Stimulated activated CD4-positive, alpha-beta T cell treated with anti-CD3 and anti-CD28 coated beads, Interleukin-2, amount 100 ng/mL, for 4 hours (primary cell): ENCODE measurements at places on chromosomes 16 and 17.

DNA sequence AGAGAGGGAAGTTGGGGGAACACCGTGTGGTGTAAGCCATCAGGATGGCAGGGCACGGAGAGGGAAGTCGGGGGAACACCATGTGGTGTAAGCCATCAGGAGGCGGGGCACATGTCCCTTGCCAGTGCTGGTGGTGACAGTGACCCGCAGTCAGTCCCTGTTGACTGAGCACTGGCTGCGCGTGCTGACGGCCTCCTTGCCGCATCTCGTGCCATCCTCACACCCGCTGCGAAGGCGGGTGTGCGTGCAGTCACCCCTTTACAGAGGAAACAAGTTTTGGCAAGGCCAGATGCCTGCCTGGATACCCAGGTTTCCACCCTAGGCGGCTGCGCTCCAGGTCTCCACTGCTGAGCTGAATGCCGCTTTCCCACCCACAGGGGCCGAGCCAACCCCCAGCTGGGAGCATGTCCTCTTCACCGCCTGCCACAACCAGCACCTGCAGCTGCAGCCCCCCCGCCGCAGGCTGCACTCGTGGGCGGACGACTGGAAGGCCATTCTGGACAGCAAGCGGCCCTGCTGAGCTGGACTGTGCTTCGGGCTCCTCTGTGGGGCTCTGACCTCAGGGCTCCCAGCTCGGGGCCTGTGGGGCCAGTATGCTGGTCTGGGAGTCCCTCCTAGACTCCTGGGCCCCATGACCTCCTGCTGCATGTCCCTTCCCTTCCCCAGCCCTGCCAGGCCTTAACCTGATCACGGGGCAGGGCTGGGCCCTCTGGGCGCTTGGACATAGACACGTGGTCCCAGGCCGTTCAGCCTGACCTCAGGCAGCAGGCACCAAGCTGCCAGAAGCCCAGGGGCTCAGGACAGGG lies 43.5 kb downstream of the NT5M start:
- no peak for DNase-seq

DNA sequence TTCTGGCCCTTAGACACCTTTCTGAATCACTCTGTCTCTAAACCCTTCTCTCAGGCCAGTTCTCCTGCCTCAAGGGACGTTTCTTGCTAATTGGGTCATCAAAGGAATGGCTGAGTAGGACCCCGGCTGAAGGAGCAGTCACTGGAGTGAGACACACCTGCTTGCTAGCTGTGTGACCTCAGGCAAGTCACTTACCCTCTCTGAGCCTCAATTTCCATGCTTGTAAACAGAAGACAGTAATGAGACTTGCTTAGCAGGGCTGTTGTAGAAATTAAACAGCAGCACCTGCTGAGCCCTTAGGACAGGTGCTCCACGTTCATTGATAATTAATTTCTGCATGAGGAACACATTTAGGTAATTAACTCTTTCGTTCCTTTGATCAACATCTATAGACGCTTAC lies 6.8 kb downstream of the CIBAR2 start:
- DNase-seq: no peak

- DNase-seq: no peak
Observed at GRCh38 chr17:9862220-9862619, 36.5 kb downstream of the GLP2R start.

GRCh38 chr16:21301168-21301894 lies 23.2 kb upstream of the CRYM start:
- DNase-seq: peak; percentile 27

DNA sequence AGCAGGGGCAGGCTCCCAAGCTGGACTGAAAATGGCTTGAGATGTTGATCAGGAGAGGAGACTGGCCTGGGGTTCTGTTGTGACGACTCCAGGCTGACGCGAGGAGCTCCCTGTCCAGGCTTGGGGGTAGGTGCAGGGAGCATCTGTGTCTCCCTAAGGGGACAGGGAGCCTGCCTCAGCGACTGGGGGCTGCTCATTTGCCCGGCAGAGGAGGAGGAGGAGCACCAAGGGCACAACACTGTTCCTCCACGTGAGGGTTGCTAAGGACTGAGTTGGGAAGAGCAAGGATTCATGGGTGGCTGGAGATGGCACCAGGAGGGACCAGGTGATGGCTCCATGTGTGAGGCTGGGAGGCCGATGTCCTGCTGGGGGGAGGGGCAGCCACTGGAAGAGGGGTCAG lies 53.3 kb downstream of the USP22 start:
- DNase-seq: no peak

GRCh38 chr17:37024181-37024637 lies 75.5 kb downstream of the AATF start:
- no peak for DNase-seq

- DNase-seq: no peak
Observed at GRCh38 chr17:18990331-18990730, 14.2 kb downstream of the FAM83G start.

DNA sequence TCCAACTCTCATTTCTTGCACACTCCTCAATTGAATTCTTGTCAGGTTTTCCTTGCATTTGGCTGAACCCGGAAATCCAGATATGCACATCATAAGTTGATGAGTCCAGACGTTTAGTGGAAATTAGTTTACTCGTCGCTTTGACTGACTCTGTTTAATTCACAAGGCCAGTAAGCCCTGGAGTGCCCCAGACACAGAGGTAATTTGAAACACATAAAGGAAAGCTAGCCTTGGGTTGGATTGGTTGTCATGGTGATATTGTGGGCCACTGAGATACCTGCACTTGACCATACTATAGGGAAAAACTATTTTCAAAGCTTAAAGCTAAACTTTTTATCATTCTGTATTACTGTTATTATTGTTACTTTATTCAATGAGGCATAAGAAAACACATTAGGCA lies 178.3 kb upstream of the CA10 start:
- no peak for DNase-seq

GRCh38 chr17:81277946-81278693 lies 17.0 kb downstream of the SLC38A10 start:
- no peak for DNase-seq

DNA sequence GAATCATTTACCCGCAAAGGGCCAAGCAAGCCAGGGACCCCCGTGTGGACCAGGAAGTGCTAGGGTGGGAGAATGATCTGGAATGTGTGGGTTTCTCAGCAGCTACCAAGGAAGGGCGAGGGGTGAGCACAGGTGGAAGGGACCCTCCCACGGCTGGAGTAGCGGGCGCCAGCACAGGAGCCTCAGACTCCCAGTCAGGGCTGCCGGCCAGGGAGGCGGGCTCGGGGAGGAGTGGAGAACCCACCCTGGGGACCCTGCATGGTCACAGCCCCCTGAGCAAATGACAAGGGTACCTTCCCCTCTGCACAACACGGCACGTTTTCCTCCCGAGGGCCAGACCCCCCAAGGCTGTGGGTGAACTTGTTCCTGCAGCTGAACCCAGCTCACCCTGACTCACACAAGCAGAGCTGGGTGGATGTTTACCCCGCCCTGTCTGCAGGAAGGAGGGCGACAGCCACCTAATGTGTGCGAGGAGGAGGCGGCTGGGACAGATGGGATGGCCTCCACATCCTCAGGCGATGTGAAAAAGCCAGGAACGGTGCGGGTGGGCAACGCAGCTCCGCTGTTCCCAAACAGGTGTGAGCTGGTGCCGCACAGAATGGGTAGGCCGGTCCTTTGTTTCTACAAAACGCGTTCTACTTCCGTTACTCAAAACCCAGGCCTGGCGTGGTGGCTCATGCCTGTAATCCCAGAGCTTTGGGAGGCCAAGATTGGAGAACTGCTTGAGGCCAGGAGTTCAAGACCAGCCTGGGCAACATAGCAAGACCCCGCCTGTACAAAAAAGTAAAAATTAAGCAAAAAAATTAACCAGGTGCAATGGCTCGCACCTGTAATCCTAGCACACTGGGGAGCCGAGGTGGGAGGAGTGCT lies 6.2 kb downstream of the ECI1 start:
- no peak for DNase-seq

DNA sequence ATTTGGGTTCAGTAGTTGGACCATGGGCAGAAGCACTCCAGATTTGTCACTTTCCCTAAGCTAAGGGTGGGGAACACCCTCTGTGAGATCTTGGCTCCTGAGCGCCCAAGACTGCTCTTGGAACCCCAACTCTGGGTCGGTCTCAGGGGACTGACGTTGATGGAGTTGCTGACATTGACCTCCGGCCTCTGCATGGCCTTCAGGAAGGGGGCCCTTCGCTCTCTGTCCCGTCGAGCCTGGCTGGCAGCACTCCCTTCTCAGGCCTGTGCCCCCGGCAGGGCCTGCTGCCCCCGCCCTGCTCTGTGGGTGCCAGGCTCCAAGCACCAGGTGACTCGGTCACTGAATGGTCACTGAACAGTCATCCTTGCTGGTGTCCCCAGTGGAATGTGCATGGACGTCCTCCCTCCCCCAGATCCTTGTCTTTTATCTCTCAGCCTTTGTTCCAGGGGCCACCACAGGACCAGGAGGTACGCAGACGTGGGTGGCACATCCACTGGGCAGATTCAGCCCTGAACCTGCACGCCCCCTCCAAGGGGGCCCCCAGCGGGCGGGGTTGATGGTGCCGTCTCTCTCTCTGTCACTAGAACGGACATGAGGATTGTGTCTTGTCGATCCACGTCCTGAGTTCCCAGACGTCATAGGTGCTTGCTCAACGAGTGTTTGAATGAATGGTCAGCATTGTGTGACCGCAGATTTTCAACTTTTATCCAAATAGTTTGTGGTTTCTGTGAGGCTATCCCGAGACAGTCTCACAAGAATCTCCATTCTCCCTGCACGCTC lies 314.5 kb downstream of the SEC14L1 start:
- no peak for DNase-seq

DNA sequence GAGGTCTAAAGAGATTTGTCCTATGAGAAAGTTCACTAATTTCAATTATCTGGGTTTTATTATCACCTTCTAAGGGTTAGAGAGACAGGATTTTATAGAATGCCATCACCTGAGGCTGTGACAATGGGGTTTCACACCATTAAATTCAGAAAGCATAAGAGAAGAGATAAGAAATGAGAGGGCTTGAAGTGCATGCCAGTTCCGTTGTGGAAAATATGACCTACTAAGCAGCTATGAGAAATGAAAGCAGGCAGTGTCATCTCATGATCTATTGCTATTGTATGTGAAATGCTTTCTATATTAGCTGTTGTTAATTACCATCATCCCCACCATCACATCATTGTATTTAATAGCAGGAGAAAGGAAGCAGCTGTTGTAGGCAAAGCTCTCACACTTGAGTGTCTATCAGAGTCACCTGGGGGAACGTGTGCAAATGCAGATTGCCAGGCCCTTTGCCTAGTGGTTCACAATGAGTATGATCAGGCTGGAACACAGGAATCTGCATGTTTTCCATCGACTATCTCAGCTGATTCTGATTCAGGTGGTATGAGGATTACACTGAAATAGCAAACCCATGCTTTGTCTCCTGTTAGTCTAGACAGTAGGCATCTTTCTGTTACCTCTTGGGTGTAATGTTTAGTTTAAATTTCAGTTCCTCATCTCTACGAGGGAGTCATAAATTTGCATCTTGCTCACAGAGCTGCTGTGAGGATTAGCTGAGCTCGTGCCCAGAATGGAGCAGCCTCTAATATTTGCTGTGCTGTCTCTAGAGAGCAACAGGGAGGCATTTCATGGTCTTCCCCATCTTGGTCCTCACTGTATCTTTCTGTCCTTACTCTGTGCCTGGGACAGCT lies 256.4 kb downstream of the CDH13 start:
- DNase-seq: no peak

GRCh38 chr17:79136596-79136995 lies 62.0 kb downstream of the ENGASE start:
- DNase-seq: no peak

GRCh38 chr16:27498031-27498825 lies 51.5 kb downstream of the GTF3C1 start:
- DNase-seq: no peak

GRCh38 chr17:57370619-57371018 lies 114.3 kb downstream of the MSI2 start:
- no peak for DNase-seq

- no peak for DNase-seq
Observed at GRCh38 chr16:19463468-19464315, 46.0 kb downstream of the TMC5 start.

DNA sequence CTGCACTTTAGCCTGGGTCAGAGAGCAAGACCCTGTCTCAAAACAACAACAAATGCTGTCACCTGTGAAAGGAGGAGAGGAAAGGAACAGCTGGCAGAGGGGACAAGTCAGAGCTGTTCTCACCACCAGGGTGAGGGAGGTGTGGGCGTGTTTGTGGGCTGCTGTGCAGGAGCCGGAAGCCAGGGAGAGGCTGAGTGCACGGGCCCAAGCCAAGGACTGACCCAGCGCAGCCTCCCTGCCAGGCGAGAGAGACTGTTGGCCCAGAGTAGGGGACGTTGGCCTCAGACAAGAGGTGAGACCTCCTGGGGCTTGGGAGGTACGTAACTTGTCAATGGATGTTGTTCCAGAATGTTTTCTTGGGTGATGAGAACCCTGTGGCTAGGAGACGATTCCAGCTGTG lies 10.7 kb downstream of the SPNS2 start:
- no peak for DNase-seq

- no peak for DNase-seq
Observed at GRCh38 chr16:6038941-6039645, 941.5 kb upstream of the EEF2KMT start.

- DNase-seq: no peak
Observed at GRCh38 chr16:50702725-50703124, 9.3 kb downstream of the NOD2 start.
